ENCODE measurements at places on chromosomes 1 and 21. TPM values are rescaled to one million over a fixed set of nuclear protein-coding genes. Genes with fewer than 3 reads are reported as not detected.

C1orf94 gene
- total RNA-seq = not detected

SLC1A7 gene
- total RNA-seq = not detected

WNT3A gene
- total RNA-seq = not detected

EPHA8 gene
- not detected for total RNA-seq

WNT2B gene
- total RNA-seq = 8.6 TPM
